NCI-H146 (cell line): ENCODE measurements at places on chromosomes 2 and 18.

GRCh38 chr2:141513853-141514252, 617.0 kb downstream of the LRP1B start:
- DNase-seq, result no peak

GRCh38 chr18:48167897-48168253, 237.4 kb upstream of the SMAD2 start:
- DNase-seq, result no peak

DNA sequence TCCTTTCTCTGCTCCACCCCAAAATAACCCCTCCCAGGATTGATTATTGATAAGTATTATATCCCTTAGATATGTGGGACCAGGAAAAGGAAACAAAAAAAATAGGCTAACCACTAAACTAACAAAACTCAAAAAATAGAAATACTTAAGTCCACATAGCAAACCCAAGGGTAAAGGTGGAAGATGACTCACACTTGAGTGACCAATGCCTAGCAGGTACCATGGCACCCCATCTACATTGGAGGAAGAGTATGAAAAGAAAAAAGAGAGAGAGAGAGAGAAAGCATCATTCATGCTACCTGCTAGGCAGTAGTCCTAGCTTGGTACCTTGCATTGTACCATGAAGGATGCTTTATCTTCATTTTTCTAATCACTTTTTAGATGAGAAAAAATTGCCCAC, 6.3 kb downstream of the EXOC6B start:
- no peak for DNase-seq

DNA sequence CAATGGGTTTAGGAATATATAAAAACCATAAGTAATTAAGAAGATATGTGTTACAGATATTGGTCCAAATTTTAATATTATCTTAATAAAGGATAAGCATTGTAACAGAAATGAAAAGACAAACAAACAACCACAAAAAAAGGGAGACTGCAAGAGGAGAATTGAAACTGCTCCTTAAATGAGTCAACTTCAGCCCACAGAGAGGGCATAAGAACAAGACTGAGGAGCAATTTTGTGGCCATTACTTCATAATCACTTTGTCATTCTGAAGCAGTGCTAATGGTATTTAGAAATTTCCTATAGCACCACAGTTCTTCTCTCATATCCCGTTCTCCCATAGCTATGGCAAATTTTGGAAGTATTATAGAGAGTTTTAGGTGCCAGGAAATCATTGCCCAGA, 193.2 kb upstream of the HNMT start:
- no peak for DNase-seq

DNA sequence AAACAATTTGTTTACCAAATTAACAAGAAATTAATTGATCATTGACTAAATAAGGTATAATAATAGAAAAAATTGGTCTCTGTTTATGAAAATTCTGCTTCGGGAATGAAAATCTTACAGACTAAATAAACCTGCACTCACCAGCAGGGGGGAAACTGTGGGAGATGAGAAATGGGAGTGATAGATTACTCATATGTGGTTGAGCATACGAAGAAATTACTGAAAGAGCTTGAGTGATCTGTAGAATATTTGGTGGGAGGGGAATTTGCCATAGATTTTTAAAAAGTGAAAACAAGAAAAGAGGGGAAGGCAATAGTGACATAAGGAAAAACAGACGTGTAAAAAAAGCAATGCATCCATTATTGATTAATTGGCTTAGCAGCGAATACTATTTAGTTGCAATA, 2.2 kb downstream of the HMSD start:
- DNase-seq, result no peak
